ENCODE measurements at places on chromosomes 11 and 22.

DNA sequence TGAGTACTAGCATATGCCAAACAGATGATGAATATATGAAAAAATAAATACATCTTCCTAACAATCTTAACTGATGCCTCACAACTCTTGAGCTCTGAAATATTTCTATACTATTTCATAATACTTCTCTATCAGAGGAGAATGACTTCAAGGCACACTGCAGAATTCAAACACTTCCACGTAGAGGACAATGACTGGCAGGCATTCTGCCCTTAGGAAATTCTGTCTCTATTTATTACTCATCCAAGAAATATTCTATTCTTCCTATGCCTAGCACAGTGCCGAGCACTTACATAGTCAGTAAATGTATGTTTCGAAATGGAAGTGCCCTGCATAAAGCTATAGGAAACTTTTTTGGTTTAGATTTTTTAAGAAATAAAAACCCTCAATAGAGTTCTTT, 809.1 kb downstream of the DLG2 start:
- no peak for DNase-seq

GRCh38 chr11:95512682-95513081, 276.9 kb downstream of the FAM76B start:
- DNase-seq, result no peak

GRCh38 chr11:45984192-45984591, 61.7 kb downstream of the LARGE2 start:
- no peak for DNase-seq

GRCh38 chr11:134583397-134583990, 171.5 kb upstream of the B3GAT1 start:
- DNase-seq, result peak; percentile 36

DNA sequence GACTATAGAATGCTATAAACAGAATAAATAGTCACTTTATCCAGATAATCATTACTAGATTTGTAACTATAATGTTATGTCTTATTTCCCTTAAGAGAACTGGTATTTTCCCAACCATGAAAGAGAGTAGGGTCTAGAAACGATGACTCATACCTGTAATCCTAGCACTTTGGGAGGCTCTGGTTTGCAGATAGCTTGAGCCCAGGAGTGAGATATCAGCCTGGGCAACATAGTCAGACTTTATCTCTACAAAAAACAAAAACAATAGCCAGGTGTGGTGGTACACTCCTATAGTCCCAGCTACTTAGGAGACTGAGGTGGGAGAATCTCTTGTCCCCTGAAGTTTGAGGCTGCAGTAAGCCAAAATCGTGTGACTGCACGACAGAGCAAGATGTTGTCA, 30.9 kb downstream of the OR52A5 start:
- no peak for DNase-seq

DNA sequence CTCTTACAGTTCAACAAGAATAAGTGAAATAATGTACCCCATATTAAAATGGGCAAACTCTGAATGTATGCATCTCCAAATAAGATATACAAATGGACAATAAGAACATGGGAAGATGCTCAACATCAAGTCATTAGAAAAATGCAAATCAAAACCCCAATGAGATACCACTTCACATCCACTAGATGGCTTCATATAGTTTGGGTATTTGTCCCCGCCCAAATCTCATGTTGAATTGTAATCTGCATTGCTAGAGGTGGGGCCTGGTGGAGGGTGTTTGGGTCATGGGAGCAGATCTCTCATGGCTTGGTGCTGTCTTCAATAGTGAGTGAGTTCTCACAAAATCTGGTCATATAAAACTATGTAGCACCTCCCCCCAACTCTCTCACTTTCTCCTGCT, 5.7 kb downstream of the MPZL2 start:
- no peak for DNase-seq

DNA sequence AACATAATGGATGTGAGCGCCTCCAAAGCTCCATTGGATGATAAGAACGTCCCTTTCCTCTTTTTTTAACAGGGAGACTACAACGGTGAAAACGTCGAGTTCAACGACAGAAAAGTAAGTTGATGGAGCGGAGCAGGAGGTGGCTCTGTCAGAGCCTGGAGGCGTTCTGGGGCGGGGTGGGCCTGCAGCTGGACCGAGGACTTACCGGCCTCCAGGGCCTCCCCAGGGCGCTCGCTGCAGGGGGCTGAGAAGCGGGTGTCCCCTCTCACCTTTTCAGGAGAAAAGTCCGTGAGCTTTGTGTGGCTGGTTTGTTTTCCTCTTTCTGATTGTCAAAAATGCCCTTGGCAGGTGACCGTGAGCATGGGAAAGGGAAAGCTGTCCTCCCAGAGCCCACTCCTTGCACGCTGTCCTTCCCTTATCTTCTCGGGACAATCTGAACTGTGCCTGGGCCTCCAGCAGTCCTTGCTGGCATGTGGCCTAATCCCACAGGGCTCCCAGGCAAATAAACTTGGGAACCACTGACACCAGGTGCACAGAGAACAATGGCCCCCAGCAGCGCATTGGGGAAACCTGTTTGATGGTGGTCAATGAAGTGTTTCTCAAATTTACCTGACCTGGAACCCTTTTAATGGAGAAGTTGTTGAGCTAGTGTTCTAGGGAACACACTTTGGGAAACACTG, 38.4 kb downstream of the ANO1 start:
- no peak for DNase-seq

DNA sequence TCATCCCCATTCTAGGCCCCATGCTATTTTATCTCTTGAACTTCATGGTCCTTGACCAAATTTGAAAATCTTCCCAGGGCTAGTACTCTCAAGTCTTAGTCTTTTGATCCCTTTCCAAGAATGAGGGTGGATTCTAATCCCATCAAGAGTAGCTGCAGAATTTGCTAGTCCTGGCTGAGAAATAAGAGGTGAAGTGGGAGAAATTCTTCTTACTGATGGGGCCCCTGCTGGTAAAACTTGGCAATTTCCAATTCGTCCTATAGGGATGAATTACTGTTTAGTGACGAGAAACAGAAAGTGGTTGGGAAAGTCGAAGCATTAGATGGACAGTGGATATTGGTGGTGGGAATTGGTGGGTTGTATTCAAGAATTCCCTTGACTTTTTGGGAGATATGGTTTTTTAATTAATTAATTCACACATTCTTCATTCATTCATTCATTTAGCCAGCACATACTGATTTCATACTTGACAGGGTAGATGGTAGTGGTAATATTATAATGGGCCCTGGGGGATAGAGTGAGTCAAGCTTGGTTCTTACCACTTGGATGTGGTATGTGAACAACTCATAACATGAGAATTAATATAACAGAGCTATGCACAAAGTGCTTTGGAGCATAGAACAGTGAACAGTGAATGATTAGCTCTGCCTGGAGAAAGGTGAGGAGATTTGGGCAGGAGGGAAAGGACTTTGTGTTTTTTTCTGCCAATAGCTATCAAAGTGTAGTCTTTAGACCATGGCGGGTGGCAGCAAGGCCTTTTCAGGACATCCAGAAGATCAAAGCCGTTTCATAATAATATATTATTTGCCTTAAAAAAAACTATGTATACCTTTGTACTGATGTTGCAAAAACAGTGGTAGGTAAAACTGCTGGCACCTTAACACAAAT, 103.8 kb downstream of the STIM1 start:
- no peak for DNase-seq

DNA sequence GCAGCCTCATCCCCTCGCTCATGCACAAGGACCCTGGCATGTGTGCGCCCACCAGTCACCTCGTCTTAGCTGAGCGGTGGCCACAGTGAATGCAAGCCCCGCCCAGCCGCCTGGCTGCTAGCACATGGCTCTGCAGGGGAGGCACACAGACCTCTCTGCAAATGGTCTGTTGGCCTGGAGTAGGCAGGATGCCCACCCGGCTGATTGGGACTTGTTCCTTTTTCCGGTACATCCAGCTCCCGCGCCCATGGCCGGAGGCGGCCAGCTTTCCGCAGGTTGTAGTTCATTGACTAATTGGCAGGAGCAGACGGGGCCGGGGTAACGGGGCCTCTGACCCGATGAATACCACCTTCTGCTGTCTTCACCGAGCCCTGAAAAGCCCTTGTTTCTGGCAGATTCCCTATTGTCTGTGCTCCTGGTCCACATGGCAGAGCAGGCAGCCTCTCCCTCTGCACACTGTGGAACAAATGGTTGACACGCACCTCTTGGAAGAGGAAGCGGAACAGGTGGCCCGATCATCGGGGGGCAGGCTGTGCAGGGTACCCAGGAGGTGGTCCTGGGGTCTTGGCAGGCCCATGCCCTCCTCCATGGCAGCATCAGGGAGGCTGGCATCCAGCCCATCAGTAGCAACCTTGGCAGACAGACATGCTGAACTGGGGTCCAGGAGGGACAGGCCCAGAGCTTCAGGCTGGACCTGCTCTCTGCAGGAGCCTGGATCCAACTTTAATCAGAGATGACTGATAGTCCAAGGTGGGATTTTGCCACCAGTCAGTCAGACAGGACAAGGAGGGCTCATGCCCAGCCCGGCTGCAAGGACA, 1512.0 kb downstream of the BRD1 start:
- DNase-seq, result no peak

DNA sequence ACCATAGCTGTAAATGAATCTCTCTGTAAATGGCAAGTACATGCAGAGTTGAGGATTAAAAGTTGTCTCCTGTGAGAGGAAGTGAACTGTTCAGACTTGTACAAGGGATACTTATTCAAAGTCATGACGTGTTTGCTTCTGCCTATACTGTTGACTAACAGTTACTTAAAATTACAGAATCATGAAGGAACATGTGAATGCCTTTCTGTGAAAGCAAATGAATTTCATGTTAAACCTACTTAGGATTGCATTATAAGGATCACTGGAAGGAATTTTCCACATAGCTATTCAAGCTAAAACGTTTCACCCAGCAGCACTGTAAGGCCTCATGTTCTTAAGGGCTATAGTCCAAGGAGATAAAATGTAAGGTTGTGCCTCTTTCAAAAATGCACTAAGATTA, 93.4 kb upstream of the BIRC3 start:
- DNase-seq, result no peak

- DNase-seq, result no peak
Measured at GRCh38 chr11:35089666-35090065, 49.3 kb upstream of the CD44 start.

- DNase-seq, result peak; percentile 41
Measured at GRCh38 chr22:19523240-19524169, 705 bp downstream of the CLDN5 start.

- no peak for DNase-seq
Measured at GRCh38 chr11:92504004-92504403, 279.4 kb downstream of the FAT3 start.

DNA sequence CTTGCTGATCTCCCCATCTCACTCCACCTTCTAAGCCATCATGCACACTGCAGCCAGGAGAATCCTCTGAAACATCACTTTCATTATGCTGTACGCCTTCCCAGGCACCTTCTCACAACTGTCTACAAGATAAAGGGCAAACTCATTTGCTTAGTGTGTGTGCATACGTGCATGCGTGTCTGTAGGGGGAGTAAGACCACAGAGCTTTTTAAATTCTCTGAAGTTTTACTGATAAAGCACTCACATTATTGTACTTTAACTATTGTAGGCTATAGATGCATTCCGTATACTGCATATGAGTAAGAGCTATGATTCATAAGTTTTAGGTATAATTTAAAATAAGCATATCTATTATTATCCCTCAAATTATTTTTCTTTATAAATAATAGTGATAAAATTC, 15.3 kb upstream of the ANKK1 start:
- no peak for DNase-seq

DNA sequence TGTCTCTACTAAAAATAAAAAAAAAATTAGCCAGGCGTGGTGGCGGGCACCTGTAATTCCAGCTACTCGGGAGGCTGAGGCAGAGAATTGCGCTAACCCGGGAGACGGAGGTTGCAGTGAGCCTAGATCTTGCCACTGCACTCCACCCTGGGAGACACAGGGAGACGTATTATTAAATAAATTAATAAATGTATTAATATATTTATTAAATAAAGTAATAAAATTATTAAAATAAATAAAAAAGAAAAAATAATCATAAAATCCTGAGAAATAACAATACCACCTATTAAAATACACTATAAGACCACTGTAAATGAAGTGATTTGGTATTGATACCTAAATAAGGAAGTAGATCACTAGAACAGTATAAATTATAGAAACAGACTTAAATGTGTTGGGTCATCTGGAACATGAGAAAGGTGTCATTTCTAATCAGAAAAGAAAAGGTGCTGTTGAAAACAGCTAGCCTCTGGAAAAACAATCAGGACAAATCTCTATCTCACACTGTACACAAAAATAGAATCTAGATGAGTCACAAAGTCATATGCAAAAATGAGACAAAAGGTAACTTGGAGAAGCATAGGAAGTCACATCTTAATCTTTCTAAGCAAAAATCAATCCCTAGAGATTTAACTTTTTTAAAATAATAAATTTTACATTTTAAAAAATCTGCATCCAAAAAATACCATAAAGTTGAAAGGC, 43.2 kb upstream of the UBASH3B start:
- DNase-seq, result no peak

DNA sequence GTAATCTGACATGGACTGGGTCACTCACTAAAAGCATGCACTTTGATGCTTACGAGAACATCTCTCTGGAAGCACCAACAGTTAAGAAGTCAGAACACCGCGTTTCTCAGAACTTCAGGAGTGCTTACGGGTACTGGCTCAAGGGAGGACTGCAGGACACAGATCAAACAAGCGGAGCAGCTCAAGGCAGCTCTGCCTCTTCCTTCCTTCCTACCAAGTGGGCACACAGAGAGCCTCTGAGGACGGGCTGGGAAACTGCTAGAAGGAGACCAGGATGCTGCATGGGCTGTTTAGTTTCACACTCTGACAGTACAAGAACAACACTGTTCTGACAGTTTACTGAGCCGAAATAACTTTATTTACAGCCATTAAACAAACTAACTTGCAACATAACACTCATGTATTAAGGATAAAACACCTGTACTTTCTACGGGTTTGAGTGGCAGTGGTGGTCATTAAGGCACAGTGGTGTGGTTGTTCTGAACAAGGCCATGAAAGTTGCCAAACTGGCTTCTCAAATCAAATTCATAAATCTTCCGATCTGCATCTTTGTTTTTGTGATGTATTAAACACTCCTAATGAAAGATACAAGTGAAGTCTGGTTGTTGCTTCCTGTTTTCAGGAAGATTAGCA, 37.5 kb downstream of the ARFGAP3 start:
- DNase-seq, result no peak

- DNase-seq, result no peak
Measured at GRCh38 chr11:17765356-17766072, 30.9 kb downstream of the KCNC1 start.
